ENCODE measurements at places on chromosomes 4 and X.

DNA sequence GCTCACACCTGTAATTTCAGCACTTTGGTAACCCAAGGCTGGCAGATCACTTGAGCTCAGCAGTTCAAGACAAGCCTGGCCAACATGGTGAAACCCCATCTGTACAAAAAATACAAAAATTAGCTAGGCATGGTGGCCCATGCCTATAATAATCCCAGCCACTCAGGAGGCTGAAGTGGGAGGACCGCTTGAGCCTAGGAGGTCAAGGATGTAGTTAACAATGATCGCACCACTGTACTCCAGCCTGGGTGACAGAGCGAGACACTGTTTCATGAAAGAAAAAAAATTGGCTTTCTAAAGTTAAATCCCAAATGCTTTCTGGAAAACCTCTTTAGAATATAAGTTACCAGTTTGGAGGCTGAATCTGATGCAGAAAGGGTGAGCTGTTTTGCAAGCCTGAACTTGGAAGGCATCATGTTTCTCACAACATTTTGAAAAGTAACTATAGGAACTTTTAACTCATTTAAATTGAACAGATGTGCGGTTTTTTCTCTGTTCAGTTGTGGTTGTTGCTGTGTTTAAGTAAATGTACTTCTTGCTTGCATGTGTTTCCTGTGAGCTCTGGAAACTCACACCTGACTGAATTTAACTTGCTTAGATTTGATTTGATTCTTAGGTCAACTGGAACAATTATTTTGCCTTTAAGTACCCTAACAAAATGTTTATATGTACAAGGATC is 39.8 kb upstream of the TMEM131L start:
- peak; percentile 90 for DNase-seq

DNA sequence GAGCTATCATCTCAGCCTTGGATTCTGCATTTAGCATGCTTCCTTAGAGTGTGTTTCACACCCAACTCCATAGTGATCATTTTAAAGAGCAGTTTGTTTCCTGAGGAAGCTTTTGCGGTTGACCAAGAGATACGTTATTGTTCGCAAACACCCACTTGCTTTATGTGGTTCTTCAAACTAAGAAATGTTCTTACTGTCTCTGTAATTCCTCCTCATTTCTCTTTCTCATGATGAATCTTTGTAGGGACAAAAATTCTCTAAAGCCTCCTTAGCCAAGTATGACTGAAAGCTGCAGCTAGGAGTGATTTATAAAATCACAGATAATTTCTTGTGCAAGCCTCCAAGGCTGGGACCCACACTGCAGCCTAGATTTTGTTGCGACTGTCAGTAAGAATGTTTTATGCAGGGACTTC is 10.0 kb downstream of the TNIP3 start:
- DNase-seq, result no peak

DNA sequence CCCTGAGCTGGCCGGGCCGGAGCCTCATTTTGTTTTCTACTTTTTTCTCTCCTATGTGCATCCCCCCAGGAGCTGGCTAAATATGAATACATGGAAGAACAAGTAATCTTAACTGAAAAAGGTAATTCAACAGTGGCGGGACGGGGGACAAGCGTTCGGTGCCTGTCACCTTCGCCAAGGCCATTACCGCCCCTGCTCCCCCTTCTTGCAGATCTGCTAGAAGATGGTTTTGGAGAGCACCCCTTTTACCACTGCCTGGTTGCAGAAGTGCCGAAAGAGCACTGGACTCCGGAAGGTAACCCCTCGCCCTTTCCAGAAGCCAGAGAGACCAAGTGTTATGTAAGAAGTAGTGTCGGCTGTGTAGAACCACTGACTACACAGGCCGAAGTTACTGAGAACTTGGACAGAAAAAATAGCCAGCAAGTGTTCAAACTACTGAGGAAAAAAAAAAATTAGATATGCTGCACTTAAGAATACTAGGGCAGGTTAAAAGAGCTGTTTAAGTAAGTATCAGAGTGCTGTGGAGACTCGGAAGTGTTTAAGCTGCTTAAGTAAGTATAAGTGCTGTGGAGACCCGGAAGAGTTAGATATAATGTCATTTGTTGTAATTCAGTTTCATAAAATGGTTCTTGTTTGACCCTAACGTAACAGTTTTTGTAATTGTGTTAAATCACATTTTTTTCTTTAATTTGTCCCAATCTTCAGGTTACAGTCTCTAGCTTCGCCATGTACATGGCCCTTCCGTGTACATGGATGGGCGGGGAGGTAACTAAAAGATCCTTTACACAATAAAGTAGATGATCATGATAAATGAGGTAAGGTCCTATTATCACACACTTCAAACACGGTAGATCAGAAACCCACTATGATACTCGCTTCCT is 856 bp downstream of the SAT1 start:
- DNase-seq, result peak; percentile 20

DNA sequence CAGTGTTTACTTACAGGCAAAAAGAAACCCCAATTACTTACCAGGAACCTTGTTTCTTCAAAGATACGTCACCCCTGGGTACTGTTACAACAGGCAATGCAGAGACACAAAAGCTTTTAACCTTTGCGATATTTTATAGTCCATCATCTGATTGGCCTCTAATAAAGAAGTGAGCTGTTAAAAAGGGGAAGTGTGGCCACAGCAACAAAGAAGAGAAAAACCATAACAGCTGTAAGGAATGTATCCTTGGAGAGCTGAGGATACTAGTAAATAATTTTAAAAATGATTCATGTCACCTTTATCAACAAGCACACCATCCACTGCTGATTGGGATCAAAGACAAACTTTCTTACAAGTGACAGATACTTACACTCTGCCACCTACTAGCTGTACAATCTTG is 14.1 kb downstream of the GABRA4 start:
- DNase-seq, result no peak

DNA sequence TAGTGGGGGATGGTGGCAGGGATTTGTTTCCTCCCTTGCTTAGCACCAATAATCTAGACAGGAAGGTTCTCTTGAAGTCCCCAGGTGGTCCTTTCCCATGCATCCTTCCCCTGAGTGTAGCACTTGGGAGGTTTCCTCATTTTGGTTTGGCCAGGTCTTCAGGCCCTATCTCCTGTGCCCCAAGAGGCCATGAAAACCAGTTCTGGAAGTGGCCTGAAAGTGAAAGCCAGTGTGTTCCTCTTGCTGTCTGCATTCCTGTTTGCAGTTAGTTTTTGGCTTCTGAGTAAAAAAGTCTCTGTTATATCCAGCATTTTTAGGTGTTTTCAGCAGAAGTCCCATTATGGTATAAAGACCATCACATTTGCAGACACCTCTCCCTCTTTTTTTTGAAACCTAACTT is 59.5 kb downstream of the MTM1 start:
- no peak for DNase-seq

DNA sequence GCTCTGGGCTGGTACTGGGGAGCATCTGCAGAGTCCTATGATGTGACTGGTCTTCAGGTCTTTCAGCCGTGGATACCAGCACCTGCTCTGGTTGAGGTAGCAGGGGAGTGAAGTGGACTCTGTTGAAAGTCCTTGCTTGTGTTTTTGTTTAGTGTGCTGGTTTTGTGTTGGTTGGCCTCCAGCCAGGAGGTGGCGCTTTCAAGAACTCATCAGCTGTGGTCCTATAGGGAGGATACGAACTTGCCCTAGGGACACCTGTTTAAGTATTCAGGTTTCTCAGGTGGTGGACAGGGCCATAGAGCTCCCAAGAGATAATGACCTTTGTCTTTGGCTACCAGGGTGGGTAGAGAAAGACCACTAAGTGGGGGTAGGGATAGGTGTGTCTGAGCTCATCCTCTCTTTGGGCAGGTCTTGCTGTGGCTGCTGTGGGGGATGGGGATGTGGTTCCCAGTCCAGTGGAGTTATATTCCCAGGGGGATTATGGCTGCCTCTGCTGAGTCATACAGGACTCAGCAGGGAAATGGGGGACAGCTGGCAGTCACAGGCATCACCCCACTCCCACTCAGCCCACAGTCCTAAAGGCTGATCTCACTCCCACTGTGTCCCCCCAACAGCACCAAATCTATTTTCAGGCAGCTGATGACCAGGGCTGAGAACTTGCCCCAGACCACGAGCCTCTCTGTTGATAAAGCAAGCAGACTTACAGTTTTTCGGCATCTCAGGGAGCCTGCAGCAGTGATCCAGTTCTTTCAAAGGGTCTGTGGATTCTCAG is 24.1 kb downstream of the MSMO1 start:
- DNase-seq, result no peak

DNA sequence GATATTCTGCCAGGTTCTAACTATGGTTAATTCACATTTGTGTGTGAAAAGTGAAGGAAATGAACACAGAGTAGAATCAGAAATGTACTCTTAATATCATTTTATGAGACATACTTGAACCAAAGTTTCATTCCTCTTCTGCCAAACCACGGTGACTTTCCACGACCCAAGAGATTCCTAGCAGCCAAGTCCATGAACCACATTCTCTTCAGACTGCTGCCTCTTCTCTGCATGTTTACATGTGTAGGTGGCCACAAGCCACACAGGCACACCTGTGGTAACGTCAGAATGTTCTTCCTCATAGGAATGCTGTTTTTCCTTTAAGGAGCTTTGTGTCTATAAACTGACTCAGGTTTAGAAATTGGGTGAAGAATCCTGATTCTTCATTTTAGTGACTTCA is 1411.2 kb downstream of the RAPGEF2 start:
- no peak for DNase-seq

Measured in OCI-LY7 (cell line).